ENCODE measurements at places on chromosomes 11 and 22. TPM values are rescaled to one million over a fixed set of nuclear protein-coding genes. Genes with fewer than 3 reads are reported as not detected.

The SCUBE1 gene
- 3.2 TPM for total RNA-seq

The OR52I1 gene
- total RNA-seq = not detected

The MUC15 gene
- not detected for total RNA-seq

The OTOG gene
- 0.78 TPM for total RNA-seq

The GGT5 gene
- not detected for total RNA-seq

The CNGA4 gene
- total RNA-seq = not detected

The ROBO4 gene
- not detected for total RNA-seq

The PHETA2 gene
- 5.9 TPM for total RNA-seq

The BRSK2 gene
- 20.3 TPM for total RNA-seq

The DNAJC24 gene
- total RNA-seq = 21.3 TPM

The CD82 gene
- 9.6 TPM for total RNA-seq

The NXPE2 gene
- total RNA-seq = 0.12 TPM

The ZC3H7B gene
- total RNA-seq = 61.5 TPM

The TMEM191C gene
- 2.8 TPM for total RNA-seq

The RAC2 gene
- total RNA-seq = 2.7 TPM

The MOGAT2 gene
- total RNA-seq = not detected

The DDI1 gene
- total RNA-seq = not detected

The ATG2A gene
- total RNA-seq = 26.2 TPM

The APOBEC3G gene
- total RNA-seq = 2.6 TPM

The MICAL2 gene
- total RNA-seq = 1.4 TPM

The IFITM10 gene
- total RNA-seq = not detected

The KRTAP5-8 gene
- not detected for total RNA-seq

The CABP4 gene
- 0.28 TPM for total RNA-seq

The OR52M1 gene
- not detected for total RNA-seq

The WNT7B gene
- 0.10 TPM for total RNA-seq

The DEPDC7 gene
- 15.3 TPM for total RNA-seq

The ARL2 gene
- total RNA-seq = 193 TPM

The KCTD14 gene
- 19.1 TPM for total RNA-seq

The MYEOV gene
- 0.14 TPM for total RNA-seq

The MRGPRF gene
- 10.8 TPM for total RNA-seq

The WT1 gene
- total RNA-seq = 0.21 TPM

The RNF214 gene
- 19.4 TPM for total RNA-seq

The ELF5 gene
- not detected for total RNA-seq

The ART5 gene
- 9.0 TPM for total RNA-seq

The ALDH3B2 gene
- total RNA-seq = not detected

The MYRF gene
- total RNA-seq = 5.5 TPM

The TPBGL gene
- total RNA-seq = 0.21 TPM

The RIMBP3B gene
- 0.04 TPM for total RNA-seq

The RASL10A gene
- 0.54 TPM for total RNA-seq

The C11orf16 gene
- not detected for total RNA-seq

The UCP2 gene
- 76.9 TPM for total RNA-seq

The OR51B4 gene
- total RNA-seq = not detected

The DYNC2H1 gene
- total RNA-seq = 23.5 TPM

The OLFML1 gene
- total RNA-seq = not detected

All from GM23338 (cell line).